ENCODE measurements at places on chromosomes 7 and 10.

DNA sequence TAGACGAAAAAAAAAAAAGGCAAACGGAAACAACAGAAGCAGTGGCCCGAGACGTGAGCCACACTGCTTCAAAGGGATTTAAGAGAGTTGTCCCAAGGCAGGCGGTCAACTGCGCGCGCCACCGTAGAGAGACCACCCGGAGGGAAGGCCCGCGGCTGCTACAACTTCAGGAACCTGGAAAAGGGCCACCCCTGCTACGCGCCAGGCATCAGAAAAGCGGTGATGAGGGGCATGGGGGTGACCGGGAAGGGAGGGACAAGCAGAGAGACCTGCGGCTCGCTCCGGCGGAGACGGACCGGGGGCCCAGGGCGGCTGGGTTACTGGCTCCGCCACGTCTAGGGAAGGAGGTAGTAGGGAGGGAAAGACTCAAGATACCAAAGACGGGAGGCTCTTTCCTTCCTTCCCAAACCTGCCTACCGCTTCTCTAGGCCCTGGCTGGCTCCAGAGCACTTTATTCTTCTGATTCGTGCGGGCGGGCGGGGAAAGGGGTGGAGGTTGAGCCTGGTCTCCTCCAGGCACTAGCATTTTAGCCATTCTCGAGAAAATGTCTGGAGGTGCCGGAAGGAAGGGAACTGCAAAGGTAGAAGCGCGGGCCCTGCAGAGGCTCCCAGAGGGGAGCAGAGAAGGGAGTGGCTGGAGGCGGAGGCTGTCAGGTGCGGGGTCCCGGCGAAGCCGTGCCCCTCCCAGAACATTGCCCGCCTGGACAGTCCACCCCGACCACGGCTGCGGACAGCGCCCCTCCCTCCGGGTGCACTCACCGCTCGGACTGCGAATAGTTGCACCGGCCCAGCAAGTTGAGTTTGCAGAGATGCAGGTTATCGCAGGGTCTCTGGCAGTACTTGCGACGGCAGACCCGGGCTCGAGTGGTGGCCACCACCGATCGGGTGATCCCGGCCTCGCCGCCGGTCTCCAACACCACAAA lies 993 bp downstream of the ZC3HAV1 start:
- DNase-seq = no peak

GRCh38 chr10:4931587-4931986 lies 31.6 kb upstream of the AKR1C1 start:
- DNase-seq = no peak

- no peak for DNase-seq
These were observed 115.0 kb downstream of the PLXDC2 start for GRCh38 chr10:19930936-19931893.

GRCh38 chr7:36941359-36941758 lies 217.1 kb upstream of the AOAH start:
- no peak for DNase-seq

- DNase-seq = no peak
These were observed 5.9 kb upstream of the DIP2C start for GRCh38 chr10:695396-695795.

DNA sequence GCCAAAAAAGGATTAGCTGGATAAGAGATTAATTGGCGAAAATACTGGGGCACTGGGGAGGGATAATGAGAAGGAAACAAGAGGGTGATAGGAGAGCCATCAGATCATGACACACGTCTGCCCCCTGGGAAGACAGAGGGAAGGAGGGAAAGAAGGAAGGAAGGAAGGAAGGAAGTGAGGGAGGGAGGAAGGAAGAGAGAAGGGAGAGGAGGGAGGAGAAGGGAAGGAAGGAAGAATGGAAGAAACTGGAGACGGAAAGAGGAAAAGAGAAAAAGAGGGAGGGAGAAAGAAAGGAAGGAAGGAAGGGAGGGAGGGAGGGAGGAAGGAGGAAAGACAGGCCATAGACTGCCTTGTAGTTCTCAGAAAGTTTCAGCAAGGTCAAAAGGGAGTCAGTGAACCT lies 37.8 kb upstream of the WAC start:
- DNase-seq = no peak

GRCh38 chr10:74262856-74263255 lies 111.8 kb downstream of the ADK start:
- no peak for DNase-seq

- DNase-seq = no peak
These were observed 66.1 kb downstream of the FZD1 start for GRCh38 chr7:91330191-91330808.

GRCh38 chr10:62634576-62634975 lies 169.9 kb upstream of the ADO start:
- no peak for DNase-seq

DNA sequence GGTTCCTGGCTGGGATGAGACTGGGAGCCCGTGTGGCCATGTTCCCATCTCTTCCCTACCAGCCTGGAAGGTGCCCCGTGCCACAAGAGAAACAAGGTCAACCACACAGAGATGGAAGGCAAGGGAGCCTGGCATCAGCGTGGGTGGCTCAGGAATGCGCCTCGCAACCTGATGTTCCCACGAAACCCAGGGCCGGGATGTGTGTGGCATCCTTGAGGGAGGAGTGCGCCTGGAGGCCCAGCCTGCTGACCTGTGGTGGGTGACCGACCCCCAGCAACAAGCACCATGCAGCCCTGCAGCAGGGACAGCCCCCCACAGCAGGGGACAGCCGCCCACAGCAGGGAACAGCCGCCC lies 267.2 kb downstream of the ELFN1 start:
- no peak for DNase-seq

DNA sequence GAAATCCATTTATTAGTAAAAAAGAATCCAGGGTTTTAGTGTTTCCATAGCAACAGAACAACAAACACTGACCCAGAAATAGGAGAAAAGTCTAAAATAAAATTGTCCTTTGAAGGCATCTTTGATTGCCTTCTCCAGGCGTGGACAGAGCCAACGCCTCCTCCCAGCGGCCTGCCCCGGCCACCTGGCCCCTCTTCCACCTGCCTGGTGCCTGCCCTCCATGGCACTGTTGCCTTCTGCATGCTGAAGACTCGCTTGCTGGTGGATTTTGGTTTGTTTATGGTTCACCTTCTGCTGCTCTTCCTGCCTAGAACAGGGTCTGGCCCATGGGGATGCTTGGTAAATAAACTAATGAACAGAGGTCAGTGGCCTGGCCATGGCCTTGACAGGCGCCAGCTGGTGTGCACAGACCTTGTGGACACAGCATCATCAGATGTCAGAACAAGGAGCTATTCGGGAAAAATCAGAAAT lies 107.4 kb downstream of the DYNC2I1 start:
- DNase-seq = no peak

DNA sequence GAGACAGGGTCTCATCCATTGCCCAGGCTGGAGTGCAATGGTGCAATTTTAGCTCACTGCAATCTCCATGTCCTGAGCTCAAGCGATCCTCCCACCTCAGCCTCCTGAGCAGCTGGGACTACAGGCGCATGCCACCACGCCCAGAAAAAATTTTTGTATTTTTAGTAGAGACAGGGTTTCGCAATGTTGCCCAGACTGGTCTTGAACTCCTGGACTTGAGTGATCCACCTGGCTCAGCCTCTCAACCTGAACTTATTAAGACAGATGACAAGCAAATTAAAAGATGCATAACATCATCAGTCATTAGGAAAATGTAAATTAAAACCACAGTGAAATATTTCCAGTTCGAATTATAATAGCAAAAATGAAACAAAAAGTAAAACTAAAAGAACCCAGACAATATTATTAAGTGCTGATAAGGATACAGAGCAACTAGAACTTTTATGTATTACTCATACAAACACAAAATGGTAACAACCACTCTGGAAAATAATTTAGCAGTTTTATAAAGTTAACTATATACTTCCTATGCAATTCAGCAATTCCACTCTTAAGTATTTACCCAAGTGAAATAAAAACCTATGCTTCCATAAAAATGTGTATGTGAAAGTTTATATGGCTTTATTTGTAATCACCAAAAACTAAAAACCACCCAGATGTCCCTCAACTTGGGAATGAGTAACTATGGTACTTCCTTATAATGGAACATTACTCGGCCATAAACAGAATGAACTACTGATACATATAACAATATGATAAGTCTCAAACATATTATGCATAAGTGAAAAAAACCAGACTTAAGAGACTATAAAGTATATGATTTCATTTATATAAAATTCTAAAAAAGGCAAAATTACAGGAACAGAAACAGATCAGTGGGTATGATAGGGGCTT lies 15.3 kb downstream of the ZFAND4 start:
- DNase-seq = no peak

DNA sequence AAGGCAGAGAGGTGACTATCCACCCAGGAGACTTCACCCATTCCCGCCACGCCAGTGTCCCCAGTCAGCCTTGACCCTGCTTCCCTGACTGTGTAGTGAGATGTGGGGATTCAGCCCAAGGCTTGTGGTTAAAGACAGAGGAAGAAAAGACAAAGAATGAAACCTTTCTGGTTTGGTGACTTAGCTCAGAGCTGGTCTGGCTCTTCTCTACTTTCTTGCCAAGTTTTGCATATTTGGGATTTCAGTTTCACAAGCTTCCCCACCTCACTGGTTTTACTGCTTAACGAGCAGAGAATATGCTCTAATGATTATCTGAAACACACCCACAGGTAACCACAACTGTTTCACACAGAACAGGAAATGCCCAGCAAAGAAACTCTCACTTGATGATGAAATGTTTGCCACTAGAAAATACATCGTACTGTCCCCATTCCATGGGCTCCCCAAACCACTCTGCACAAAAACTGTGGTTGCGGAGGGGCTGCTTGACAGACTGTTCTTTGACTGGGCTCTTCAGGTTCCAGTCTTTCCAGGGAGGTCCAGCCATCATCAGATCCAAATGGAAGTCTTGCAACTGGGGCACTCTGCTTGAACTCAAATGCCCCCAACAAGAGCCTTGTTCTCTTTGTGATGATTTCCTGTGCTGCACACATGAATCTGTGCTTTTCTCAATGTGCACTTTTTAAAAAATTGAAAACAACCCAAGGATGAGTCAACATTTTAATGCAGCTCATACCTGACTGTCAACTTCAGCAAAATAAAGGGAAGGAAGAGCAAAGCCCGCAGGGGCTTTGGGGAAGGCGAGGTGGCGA lies 95.5 kb downstream of the CTBP2 start:
- DNase-seq = no peak

DNA sequence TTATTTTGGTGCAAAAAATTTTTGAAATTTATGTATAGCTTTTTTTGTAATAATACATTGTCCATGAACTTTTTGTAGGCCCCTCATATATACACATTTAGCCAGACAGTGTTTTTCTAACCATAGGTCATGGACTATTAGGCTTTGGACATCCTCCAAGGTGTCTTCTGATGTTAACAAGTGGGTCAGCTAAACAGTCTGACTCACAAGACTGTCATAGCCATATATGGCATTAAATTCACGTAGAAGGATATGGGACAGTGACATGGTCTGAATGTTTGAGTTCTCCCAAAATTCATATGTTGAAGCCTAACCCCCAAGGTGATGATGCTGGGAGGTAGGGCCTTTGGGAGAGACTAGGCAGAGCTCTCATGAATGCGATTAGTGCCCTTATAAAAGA lies 14.0 kb upstream of the NUB1 start:
- DNase-seq = no peak

- no peak for DNase-seq
These were observed 47.4 kb downstream of the KCND2 start for GRCh38 chr7:120320218-120320961.

DNA sequence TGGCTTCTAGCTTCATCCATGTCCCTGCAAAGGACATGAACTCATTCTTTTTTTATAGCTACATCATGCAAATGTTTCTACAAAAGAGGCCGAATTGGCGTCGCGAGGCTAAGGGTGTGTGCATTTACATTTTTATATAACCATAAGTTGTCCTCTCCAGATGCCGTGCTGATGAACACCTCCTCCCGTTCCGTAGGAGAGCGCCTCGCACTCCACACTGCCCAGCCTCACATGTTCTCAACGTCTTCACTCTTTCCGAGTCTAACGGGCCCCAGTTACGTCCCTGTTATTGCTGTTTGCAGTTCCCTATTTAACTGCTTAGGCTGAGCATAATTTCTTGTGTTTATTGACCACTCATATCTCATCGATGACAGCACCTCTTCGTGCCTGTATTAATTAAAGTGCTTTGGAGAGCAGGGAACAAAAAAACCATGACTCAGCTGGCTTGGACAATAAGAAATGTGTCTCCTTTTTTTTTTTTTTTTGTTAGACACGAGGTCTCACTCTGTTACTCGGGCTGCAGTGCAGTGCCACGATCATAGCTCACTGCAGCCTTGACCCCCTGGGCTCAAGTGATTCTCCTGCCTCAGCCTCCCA lies 113.5 kb upstream of the SDK1 start:
- no peak for DNase-seq

DNA sequence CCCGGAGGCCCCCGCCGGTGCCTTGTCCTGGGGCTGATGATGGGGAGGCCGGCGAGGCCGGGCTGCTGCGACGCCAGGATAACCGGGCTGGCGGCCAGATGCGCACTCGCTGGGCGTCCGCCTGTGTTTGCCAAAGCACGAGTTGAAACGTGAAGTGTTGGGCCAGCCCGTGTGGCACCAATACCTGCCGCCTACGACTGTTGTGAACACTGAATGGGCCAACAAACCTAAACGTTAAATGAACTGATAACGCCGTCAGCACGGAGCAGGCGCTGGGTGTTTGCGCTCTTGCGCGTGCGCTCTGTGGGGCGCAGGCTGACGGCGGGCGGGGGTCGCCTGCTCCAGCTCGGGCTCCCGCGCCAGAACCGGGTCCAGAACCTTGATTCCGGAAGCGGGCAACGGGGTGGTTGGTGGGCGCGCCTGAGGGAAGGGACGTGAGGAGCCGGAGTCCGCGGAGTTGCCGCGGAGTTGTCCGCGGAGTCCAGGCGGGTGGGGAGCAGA lies 658 bp downstream of the CYP2E1 start:
- no peak for DNase-seq

GRCh38 chr7:96997512-96998032 lies 7.8 kb upstream of the DLX6 start:
- DNase-seq = no peak

DNA sequence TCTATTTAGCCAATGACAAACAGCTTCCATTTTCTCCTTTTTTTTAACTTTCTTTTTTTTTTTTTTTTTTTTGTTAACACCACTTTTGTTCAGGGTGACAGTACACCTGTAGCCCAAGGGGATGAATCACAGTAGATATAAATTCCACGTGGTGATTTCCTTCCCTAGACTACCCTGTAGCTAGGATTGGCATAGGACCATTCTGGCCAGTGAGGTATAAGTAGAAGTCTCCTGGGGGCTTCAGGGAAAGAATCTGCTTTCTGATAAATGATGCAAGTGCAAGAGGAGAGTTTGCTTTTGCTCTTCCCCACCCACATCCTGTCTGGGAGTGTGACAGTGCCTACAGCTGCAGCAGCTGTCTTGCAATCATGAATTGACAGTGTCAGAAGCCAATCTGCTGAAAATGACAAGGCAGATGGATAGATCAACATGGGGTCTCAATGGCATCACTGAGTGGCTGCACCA lies 63.2 kb upstream of the TOMM7 start:
- peak; percentile 70 for DNase-seq

All from activated naive CD4-positive, alpha-beta T cell treated with anti-CD3 and anti-CD28 coated beads, Interleukin-2, amount 50 U/mL, for 16 hours (primary cell).